ENCODE measurements at places on chromosomes 7 and 10.
A peak's percentile ranks its signal among the peaks of the same experiment; 100 is the strongest.

GRCh38 chr7:2461268-2462026 lies 14.8 kb downstream of the GRIFIN start:
- no peak for DNase-seq

GRCh38 chr10:130804281-130804680 lies 507.2 kb downstream of the TCERG1L start:
- DNase-seq: no peak

DNA sequence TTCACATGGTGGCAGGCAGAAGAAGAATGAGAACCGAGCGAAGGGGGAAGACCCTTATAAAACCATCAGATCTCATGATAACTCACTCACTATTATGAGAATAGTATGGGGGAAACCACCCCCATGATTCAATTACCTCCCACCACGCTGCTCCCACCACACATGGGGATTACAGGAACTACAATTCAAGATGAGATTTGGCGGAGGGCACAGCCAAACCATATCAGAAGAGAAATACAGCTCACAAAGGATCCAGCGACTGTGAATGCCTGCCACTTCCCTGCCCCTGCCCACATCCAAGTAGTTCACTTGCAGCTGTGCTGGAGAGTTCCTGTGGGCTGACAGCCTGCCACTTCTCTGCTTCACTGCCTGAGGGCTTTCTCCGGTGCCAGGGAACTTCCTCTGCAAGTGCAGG lies 148.7 kb downstream of the C7orf25 start:
- DNase-seq: no peak

DNA sequence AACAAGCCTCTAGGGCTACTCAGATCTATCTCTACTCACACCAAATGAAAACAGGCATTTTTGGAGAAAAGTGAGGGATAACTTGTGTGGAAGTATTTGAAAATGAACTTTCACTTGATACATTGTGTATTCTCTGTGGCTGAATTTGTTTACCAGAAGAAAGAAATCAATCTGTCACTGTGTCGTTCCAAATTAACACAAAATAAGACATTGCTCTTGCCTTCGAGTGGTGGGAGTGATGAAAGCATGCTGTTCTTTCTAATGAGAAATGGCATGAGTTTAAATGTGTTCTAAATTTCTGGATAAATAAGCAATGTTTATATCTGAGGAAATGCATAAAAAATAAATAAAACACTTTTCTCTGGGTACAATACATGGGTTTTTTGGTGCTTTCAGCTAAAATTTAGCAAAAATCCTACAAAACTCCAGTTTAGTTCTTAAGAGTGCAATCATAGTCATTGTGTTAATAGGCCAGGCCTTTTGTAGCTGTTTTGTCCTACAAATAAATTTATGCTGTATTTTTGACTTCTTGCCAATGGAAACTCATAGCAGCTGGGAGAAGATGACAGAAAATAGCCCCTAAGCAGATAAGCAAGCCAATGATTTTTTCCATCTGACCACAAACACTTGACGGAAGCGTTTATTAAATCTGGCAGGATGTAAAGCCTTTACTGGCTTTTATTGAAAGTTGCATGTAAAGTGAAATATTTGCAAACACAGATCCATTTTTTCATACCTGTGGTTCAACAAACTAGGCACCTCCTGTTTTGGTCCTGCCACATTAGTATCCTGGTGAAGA lies 1064.1 kb upstream of the GHITM start:
- DNase-seq: peak; percentile 4

GRCh38 chr7:1060315-1061072 lies 16.1 kb downstream of the GPR146 start:
- DNase-seq: peak; percentile 41

GRCh38 chr7:90383422-90383821 lies 19.8 kb upstream of the CLDN12 start:
- DNase-seq: no peak

DNA sequence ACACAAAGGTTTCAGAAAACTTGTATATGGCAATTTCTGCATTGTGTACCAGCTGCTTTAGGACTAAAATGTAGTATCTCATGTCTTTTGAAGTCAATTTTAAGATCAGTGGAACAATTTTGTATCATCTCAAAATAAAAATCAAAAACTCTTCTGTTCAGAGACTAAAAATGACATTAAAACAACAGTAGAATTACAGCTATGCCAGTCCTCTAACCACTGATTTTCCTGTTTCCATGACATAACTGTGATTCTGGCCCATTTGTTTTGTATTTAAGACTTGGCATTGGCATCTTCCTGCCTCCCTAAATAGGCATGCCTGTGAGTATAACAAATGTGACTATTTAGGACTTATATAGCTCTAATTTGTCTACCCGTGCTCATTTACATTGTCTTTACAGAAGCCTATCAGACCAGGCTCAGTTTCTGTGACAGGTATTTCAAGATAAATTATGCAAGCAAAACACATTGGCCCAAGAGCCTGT lies 29.1 kb upstream of the VPS41 start:
- DNase-seq: no peak

DNA sequence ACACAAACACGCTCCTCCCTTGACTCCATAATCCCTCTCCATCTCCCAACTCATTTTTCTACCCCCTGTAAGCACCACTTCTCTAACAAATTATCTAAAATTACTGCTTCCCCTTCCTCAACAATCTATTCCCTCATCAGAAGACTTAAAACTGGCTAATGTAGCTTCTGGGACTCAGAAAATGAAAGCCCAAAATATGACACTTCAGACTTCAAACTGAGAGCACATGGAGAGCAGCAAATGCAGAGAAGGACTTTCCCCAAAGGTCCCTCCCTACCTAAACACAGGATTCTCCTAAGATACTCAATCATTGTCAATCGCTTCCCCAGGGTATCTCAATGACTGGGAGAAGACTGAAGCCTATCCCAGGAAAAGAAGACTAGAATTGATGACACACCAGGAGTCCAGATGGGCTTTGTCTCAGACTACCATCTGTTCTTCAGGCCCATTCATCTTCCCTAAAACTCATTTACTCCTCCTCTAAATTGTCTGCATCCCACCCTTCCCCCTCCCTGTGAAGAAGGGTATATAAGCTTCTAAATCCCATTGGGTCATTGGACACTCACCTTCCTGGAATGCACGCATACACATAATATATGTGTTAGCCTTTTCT lies 39.2 kb downstream of the ST8SIA6 start:
- DNase-seq: no peak

GRCh38 chr7:92075455-92076158 lies 58.7 kb downstream of the CYP51A1 start:
- no peak for DNase-seq

DNA sequence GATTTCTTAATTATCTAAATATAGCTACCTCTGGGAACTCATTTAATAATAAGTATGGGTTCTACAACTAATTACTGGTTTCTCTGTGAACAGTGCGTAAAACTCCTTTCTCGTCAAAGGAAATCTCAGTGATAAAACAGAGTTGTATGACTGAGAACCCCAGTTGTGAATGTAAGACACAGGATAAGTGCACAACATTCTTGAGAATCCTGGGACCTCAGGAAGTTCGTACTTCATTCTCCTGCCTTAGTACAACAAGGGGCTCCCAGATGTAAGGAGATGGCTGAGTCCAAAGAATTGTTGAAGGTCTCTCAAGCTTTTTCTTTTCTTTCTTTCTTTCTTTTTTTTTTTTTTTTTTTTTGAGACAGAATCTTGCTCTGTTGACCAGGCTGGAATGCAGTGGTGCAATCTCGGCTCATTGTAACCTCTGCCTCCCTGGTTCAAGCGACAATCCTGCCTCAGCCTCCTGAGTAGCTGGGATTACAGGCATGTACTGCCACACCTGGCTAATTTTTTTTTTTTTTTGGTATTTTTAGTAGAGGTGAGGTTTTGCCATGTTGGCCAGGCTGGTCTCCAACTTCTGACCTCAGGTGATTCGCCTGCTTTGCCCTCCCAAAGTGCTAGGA lies 12.5 kb downstream of the DENND10 start:
- no peak for DNase-seq

DNA sequence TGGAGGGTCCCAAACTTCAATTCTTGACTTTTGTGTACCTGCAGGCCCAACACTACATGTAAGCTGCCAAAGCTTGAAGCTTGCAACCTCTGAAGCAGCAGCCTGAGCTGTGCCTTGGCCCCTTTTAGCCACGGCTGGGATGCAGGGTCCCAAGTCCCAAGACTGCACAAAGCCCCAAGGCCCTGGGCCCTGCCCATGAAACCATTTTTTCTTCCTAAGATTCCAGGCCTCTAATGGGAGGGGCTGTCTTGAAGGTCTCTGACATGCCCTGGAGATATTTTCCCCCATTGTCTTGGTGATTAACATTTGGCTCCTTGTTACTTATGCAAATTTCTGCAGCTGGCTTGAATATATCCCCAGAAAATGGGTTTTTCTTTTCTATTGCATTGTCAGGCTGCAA lies 52.7 kb downstream of the MTURN start:
- no peak for DNase-seq

DNA sequence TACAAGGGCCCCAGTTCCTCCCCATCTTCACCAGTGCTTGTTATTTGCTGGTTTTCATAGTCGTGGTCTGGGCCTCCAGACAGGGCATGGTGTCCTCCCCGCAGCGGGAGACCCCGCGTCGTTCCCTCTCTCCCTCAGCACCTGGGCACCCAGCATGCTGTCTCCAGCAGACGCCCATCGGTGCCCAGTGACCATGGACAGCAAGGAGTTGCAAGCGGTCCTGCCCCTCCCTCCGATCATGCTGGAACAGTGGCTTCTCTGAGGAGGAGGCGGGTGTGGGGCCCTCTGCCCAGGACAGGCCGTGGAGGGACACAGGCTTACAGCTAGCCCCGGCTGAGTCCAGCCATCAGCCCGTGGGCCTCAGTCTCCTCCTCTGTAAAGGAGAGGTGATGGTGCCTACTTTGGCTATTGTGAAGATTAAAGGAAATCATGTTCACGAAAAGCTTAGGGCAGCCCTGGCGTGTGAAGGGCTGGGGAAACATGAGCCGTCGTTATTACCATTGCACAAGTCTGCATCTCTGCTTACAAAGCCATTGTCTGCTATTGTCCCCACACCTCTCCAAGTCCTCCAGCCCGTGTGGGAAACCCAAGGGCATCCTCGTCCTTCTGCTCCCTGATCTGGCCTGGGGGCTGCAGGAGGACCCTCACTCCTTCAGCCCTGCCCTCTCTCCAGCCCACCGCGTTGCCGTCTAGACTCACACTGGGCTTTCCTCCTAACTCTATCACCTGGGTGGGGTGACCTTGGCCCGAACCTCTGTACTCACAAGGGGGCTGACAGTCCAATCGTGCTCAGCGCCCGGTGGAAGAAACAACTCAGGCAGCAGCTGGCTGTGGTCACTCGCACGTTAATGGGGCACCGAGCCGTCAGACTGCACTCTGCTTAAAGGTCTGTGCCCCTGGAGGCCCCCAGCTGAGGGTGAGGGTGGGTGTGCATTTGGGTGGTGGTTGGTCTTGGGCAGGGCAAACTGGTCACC lies 29.9 kb downstream of the EN2 start:
- DNase-seq: no peak

DNA sequence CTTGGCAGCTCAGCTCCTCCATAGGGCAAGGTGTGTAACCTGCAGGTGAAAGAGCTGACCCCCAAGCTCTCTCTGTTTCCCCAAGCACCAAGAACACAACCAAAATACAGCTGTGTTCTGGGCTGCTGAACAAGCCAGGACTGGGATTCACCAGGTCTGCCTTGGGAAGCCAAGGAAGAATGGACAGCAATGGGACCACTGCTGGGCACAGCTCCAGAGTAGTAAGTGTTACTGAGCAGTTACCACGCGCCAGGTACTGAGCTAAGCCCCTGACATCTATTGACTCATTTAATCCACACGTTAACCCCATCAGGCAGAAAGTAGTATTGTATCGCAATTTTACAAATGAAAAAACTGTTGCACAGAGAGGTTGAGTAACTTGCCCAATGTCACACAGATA lies 168.3 kb downstream of the GRID1 start:
- no peak for DNase-seq

DNA sequence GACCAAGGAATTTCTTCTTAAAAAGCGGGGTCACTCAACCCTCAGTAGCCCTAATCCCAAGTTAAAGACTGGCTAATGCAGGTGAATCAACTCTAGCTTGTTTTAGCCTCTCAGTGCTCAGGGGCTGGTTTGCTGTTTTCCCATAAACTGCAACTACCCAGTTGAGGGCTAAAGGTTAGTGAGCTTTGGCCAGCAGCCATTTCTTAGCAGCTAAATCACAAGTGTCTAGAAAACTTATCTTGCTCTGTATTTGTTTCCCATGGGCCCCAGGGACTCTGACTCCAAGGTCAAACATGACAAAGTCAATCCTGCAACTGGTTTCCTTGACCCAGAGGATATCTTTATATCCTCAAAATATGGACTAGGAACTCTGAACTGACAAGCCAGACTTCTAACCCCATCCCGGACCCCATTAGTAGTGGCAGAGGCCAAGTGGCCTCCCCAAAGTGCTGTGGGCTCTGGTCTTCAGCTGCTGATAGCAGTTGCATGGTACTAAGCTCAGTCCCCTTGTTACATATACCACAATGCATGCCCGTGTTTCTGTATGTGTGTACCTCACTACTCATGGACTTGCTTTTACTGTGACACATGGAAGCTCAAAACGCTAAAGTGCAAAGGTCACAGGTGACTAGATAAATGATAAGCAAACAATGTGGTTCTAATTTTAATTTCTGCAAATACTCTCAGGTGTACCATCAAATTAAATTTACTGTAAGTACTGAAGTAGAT lies 793.0 kb upstream of the IGFBP3 start:
- no peak for DNase-seq

DNA sequence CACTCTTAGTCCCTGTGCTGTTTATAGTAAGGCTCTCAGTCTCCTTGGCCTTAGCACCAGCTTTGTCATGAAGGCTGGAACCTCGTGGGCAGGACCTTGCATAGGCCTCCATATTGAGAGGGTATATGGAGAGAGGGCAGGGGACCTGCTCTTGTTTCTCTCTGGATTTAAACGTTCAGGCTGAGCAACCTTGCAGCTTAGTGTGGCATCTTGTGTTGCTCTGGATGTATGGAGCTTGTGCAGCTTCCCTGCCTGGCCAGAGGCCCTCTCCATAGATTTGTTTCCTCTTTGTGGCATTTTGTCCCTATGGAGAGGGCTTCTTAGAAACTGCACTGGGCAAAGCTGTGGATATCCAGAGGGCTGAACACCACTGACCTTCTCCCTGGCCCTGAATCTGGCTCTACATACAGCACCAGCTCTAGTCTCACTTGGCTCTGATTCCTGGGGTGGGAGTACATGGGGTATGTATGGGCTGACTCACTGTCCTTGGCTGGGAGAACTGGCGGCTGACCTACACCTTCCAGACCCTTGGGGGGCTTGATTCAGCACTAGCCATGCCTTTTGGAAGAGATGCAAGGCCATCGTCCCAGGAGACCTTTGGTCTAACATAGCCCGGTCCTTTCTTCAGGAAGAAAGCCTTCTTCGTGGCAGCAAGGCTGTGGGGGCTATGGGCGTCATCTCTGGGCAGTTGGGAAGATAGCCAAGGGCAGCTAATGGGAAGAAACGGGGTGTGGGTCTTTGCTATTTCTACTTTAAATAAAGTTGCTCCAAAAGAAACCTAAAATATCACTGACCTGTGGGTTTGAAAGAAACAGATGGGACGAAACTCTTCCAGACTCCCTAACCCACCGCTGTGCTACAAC lies 30.5 kb downstream of the ITPRIP start:
- no peak for DNase-seq

- DNase-seq: no peak
Measured at GRCh38 chr7:43392638-43393330, 190.1 kb upstream of the STK17A start.

GRCh38 chr7:74619235-74619860 lies 38.2 kb upstream of the GTF2I start:
- DNase-seq: peak; percentile 29
